ENCODE measurements at places on chromosomes 3 and 15.

GRCh38 chr3:83971666-83972065, 987.1 kb upstream of the CADM2 start:
- no peak for DNase-seq

- no peak for DNase-seq
Observed at GRCh38 chr15:87623832-87624231, 632.7 kb downstream of the NTRK3 start.

- no peak for DNase-seq
Observed at GRCh38 chr15:100785181-100786138, 94.2 kb upstream of the ALDH1A3 start.

DNA sequence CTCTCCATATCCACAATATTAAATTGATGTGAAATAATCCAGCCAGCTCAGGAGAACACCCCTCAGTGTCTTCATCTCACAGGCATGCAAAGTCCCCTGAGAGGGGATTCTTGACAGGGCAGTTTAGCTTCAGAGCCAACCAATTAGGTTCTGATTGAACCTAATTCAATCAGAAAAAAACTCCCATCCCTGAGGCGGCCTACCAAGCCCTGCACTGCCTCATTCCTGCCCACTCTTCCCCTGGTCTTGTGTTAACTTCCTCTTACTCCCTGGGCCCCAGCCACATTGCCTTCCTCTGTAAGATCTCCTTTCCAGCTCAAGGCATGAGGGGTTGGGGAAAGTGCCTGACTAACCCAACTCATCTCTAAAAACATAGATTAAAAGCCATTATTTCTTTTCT, 46.1 kb downstream of the FRMD4B start:
- DNase-seq: no peak

GRCh38 chr3:195823280-195823679, 11.6 kb upstream of the MUC4 start:
- DNase-seq: no peak

DNA sequence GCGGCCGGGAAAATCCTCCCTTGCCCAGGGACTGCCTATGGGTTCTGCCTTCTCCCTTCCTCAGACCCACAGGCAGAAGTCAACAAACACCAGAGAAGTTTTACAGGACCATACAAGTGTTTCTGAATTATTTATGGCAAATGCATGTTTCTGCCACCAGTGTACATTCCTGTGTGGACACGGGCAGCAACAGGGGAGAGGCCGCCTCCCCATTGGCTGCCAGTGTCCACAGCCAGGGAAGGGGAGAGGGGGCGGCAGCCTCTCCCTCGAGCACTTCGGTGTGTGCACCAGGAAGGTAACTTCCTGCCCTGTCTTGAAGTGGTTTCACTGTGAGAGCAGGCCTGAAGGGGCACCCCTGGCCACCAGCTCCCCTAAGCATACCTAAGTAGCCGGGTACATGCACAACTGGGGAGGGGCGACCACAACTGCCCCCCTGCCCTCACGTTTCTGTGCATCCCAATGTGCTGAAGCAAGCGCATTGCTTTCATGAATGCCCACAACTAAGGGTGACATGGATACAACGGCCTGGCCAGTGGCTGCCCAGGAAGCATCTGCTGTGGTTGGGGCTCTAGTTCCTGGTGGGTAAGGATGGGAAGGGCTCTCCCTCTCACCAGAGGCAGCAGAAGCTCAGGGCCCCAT, 14.8 kb upstream of the SHISA5 start:
- no peak for DNase-seq

- no peak for DNase-seq
Observed at GRCh38 chr3:39315420-39315819, 14.1 kb upstream of the CCR8 start.

DNA sequence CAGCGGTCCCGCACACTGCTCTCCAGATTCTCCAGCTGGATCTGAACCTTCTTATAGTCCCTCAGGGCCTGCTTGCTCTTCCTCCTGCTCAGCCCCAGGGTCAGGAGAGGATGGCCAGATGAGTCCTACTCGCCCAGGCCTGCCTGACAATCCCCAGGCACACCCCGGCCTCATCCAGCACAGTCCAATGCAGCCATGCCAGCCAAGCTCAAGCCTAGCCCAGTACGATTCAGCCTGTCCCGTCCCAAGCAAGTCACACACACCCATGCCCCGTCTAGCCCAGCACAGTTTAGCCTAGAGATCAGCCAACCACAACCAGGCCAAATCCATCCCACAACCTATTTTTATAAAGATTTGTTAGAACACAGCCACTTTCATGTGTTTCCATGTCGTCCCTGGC, 16.8 kb downstream of the PLXNB1 start:
- DNase-seq: no peak

DNA sequence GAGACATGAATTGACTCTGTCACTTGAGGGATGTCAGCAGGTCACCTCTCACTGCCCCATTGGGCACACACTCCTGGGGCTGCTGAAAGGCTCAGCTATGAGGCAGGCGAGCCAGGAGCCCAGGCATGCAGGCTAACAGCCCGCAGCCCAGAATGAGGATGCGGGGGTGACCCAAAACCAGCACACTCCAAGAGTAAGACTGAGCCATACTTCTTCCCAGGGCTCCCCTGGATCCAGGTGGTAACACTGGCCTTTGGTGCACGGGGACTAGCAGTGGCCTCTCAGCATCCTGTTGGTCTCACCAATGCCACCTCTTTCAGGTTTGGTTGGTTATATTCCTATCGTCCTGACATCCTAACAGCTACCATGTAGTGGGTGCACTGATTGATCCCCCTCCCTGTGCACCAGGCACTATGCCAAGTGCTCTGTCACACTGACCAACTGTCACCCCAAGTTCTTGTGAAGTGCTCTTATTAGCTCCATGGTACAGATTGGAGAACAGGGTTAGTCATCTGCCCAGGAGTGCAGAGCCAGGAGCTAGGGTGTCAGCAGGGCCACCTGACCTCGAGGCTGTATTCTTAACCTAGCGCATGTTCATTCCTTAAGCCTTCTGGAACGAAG, 24.8 kb upstream of the SPTBN5 start:
- DNase-seq: no peak

- DNase-seq: no peak
Observed at GRCh38 chr3:187969581-187969950, 184.4 kb upstream of the LPP start.

- DNase-seq: no peak
Observed at GRCh38 chr15:34854232-34854631, 58.9 kb upstream of the ACTC1 start.

DNA sequence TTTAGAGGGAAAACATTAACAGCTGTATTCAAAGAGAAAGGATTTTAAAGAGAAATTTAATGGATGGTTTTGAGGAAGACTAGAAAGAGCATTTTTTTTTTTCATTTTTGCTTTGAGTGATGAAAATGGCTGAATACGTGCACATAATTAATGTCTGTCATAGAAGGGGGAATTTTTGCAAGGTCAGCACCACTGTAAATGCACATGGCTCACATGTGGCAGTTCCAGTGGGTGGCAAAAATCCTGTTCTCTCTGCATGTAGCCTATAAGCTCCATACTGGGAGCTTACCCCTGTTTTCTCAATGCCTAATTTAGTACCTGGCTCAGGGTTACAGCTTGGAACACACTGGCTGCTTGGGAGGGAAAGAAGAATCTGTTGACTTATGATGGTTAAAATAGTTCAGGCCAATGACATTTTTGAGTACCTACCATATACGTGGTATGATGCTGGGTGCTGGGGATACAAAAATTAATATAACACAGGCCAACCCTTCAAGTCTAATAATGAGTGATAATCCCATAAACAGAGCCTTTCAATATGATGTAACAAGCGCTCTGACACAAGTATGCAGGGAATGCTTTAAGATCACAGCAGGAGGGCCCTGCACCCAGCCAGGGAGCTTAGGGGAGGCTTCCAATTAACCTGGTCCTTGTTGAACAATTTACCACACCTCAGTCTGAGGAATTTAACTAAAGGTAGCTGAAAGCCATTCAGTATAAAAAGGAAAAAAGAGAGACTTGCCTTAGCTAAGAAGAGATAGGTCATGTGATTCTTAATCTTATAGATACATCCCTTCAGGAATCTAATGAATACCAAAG, 33.0 kb downstream of the HSPBAP1 start:
- no peak for DNase-seq

Measured in activated CD4-positive, alpha-beta T cell treated with anti-CD3 and anti-CD28 coated beads, Interleukin-2, amount 50 U/mL, for 24 hours (primary cell).